ENCODE measurements at places on chromosomes 7 and 10.

- DNase-seq = peak; percentile 20
Observed at GRCh38 chr10:61284222-61284890, 168.8 kb downstream of the TMEM26 start.

DNA sequence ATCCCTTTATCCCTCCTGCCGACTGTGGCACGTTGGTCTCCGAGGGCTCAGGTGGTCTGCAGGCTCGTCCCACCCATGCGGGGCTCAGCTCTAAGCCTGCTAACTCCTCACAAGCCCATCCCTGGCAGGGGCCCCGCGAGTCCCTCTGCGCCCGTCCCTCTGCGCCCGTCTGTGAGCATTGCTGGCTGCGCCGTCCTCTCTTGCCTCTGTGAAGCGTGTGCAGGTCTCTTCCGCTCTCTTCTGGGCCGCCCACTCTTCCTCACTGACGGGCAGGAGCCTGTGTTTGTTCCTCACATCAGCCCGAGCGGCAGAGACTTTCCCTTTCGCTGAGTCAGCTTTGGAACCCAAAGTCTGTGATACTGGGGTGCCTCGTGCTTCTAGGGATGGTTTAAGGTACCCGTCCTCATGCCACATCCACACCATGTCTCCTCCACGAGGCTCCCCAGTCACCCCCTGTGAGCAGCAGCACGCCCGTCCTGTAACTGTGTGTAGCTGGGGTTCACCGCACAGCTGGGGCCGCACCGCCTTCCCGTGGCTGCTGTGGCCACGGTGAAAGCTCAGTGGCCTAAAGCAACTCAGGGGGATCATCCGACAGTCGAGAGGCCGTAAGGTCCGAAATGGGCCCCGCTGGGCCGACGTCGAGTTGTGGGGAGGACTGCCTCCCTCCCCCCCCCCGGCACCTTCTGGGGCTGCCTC is 35.5 kb downstream of the ADGRA1 start:
- no peak for DNase-seq

GRCh38 chr7:50211130-50212015 is 93.1 kb upstream of the IKZF1 start:
- peak; percentile 6 for DNase-seq

GRCh38 chr7:42192851-42193461 is 44.1 kb downstream of the GLI3 start:
- DNase-seq = no peak

GRCh38 chr7:122633472-122633871 is 65.4 kb downstream of the RNF133 start:
- DNase-seq = no peak

DNA sequence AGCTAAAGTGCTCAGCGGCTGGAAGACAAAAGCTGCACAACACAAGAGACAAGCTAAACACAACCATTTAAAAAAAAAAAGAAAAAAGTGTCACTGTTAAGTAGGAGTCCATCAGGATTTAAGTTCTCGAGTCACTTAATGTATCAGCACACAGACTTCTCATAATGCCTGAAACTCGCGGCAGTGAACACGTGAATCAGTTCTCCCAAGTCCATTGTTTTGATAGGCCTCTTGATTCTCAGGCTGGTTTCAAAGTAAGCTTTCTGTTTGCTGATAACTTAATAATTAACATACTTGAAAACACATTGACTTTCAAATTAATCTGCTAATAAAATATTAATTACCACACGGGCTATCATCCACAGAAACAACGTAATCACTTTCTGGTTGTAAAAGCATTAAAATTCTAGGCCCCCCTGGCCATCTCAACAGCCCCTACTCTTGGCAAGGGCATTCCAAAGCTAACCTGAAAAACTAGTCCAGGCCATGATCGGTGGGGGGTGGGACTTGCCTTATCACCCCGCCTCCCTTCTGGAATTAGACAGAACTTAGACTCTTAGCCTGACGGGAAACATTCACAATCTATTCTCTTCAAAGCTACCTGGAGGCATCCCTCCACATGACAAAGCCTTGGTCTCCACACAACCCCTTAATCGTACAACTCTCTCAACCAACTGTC is 129.0 kb downstream of the DIP2C start:
- no peak for DNase-seq

GRCh38 chr10:111209692-111210091 is 132.9 kb downstream of the ADRA2A start:
- DNase-seq = no peak

DNA sequence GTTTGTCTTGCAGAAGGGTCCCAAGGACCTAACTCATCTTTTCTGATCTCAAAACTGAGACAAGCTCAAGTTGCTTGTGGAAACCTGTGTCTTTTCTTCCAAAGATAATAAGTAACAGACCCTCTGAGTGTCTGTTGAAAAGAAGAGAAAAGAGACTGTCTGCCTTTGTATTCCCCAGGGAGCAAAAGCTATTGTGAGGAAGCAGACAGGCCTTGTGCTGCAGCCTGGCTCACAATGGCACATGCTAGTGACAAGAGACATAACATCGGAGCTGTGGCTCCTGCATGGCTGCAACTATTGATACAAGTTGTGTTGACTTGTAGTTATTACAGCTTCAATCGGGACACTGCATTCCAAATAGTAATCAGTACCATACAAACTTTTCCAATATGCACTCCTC is 202.9 kb downstream of the DKK1 start:
- DNase-seq = no peak

GRCh38 chr7:127782654-127783559 is 130.9 kb downstream of the SND1 start:
- no peak for DNase-seq

GRCh38 chr7:68697796-68698280 is 900.4 kb upstream of the AUTS2 start:
- no peak for DNase-seq

DNA sequence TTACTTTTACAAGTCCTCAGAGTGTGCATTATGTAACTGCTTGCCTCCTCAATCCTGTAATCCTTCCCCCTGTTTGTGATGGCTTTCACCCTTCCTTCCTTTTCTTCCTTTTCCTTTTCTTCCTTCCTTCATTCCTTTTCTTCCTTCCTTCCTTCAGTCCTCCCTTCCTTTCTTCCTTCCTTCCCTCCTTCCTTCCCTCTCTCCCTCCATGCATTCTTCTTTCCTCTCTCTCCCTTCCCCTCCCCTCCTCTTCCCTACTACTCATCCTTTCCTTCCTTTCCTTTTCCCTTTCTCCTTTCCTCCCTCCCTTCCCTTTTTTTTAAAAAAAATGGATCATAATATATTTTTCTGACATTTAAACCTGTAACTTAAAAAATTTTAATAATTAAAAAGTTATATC is 22.2 kb upstream of the ABCA13 start:
- DNase-seq = no peak

DNA sequence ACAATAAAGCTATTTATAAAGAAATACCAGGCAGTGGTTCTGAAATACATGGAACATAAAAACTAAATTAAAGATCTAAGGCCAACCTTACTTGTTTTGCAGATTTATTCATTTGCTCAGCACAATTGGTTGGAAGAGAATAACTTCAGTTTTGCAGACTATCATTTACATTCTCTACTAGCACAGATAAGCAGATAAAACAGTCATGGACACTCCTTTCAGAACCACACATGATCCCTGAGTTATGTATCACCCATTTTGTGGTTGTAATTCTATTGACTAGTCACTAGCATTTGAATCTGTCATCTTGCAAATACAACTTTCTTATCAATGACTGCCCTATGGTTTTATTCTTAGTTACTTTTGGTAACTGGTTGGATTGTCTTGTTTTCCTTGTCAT is 45.1 kb downstream of the PRKAR2B start:
- DNase-seq = no peak

- peak; percentile 28 for DNase-seq
Observed at GRCh38 chr7:141754939-141755338, 9.0 kb upstream of the TAS2R3 start.

- no peak for DNase-seq
Observed at GRCh38 chr7:140734096-140734495, 37.6 kb downstream of the NDUFB2 start.

DNA sequence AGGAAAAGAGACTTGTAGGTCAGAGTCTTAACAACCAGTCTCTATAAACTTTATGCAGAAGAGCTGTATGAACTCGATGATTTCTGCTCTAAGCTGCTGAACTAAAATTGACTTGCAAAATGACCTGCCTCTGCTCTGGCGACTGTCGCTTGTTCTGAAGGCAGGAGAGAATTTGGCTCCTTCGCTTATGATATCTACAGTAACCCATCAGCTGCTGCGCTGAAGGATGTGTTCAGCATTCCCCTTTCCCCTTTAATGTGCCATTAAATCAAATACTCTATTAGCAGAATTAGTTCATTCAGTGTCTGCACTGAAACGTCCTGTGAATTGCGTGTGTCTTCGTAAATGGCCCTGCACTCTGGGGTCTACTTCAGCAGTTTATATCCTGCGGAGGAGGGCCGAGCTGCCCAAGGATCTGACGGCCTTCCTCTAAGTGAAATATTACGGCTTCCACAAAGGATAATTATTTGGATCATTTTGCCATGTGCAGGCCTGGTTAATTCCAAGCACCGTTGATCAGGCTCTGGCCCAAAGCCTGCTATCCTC is 254.9 kb downstream of the SNX10 start:
- DNase-seq = no peak

- DNase-seq = peak; percentile 9
Observed at GRCh38 chr10:4234661-4235060, 449.7 kb upstream of the KLF6 start.

DNA sequence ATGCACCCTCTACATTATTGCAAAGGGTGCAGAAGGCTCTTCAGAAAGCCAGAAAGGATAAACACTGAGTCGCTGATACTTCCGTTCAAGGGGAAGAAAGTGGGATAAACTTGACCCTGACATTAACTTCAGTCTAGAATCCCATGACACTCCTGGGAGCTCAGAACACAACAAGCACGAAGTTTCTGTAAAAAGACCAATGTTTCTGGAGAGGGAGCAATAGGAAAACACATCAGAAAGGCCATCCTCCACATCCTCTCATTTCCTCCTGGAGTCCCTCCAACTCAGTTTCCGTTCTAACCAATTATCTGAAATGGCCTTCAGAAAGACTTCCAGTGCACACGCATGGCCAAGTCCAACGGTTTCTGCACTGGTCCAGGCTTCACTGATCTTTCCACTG is 113.5 kb downstream of the SORBS1 start:
- DNase-seq = no peak

GRCh38 chr10:70494536-70494935 is 16.0 kb downstream of the PALD1 start:
- peak; percentile 27 for DNase-seq

DNA sequence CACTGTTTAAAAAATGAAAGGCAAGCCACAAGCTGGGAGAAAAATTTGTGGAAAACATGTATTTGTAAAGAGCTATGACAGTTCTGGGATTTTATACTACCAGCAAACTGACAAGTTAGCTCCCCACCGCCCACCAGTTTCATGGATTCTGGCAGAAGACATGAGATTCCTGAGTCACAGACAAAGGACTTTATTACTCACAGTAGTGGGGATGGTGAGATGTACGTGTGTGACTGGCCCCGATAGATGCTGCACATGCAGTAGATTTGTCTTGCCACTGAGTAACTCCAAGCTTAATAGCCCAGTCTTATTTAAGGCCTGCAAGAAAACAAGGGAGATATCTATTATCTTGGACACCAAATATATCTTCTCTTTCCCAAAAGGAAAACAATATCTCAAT is 281.7 kb downstream of the AHR start:
- DNase-seq = no peak

- no peak for DNase-seq
Observed at GRCh38 chr7:47302560-47302959, 279.4 kb downstream of the TNS3 start.

DNA sequence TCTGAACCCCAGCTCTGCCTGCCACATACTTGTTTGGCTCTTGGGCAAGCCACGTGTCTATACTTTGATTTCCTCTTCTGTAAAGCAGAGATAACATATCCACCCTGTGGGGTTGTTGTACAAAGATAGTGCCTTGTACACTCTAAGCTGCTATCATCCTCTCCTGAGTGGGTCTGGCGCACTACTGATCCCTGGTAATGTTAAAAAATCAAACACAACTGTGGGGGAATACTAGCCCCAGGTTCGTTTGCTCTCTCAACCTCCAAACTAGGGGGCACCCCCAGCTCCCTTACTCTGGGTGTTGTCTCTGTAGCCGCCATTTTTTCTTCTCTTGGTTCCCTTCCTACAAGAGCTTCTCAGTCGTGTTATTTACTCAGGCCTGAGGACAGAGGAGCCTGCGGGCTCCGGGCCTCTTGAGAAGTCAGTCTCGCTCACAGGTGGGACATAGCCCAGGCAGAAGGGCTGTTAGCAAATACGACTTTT is 1.0 kb downstream of the POLM start:
- peak; percentile 37 for DNase-seq

DNA sequence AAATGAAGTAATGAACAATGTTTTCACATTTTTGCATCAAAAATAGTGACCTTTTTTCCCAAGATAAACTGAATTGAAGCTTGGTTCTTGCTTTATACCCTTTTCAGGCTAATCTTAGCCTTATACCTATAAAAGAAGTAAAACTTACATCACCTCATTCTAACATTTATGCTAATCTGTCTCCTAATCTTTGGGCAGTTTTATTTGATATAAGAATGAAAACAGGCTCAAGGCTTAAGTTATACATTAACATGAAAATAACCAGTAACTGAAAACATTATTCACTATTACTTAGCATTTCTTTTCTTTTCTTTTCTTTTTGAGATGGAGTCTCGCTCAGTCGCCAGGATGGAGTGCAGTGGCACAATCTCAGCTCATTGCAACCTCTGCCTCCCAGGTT is 113.1 kb downstream of the HIBADH start:
- no peak for DNase-seq

DNA sequence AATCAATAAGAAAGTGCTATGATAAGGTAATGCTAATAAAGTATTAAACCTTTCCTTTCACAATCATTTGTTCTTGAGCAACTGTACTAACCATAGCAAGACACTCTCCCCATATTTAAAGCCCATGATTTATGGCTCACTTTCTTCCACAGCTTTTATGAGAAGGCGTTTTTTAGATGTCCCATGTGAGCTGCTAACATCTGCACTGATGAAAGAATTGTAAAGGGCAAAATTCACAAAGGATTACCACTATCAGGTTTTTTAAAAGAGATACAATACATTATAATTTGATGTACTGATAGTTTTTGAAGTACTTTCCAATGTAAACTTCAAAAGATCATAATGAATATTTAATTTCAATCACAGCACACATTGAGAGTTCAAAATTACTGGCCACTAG is 75.7 kb downstream of the RNLS start:
- no peak for DNase-seq

DNA sequence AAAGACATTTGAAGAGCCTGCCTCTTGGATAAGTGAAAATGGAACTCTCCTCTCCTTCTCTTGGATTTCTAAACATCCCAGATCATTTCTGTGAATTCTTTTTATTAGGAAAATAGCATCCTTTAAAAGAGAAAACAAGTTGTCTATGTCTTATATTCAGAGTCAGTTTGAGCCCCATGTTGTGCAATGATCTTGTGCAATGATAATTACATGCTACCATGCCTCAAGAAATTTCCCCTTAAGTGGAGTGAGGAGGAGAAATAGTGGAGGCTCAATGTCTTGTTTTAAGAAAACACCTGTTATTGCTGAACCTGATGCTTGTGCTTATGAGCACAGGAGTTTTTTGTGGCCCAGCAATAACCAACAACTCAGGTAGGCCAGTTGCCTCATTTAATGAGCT is 103.6 kb downstream of the NPSR1 start:
- no peak for DNase-seq
